ENCODE measurements at places on chromosomes 3 and 15. TPM values are rescaled to one million over a fixed set of nuclear protein-coding genes. Genes with fewer than 3 reads are reported as not detected.

SETD5 gene
- 124 TPM for total RNA-seq

TTLL13 gene
- total RNA-seq = not detected

APH1B gene
- 20.0 TPM for total RNA-seq

MYH15 gene
- total RNA-seq = 0.90 TPM

RPL4 gene
- total RNA-seq = 1,699 TPM

UCN2 gene
- not detected for total RNA-seq

CLDN18 gene
- total RNA-seq = 197 TPM

PRKCD gene
- 78.4 TPM for total RNA-seq

PIGBOS1 gene
- 12.4 TPM for total RNA-seq

SYNPR gene
- not detected for total RNA-seq

TTC21A gene
- 11.6 TPM for total RNA-seq

GRK7 gene
- 0.12 TPM for total RNA-seq

KCNMB3 gene
- 2.5 TPM for total RNA-seq

PIF1 gene
- total RNA-seq = 0.67 TPM

CRYGS gene
- total RNA-seq = 3.8 TPM

MST1R gene
- total RNA-seq = 46.2 TPM

XRN1 gene
- total RNA-seq = 46.1 TPM

RARRES1 gene
- 41.5 TPM for total RNA-seq

RASGRP1 gene
- total RNA-seq = 9.4 TPM

SNX1 gene
- total RNA-seq = 162 TPM

KBTBD13 gene
- not detected for total RNA-seq

LAMB2 gene
- 489 TPM for total RNA-seq

NTRK3 gene
- 2.8 TPM for total RNA-seq

ITIH4 gene
- 26.9 TPM for total RNA-seq

ECE2 gene
- total RNA-seq = not detected

All from upper lobe of right lung (tissue), 1 donor.